ENCODE measurements at places on chromosomes 6 and 20.

GRCh38 chr20:32160341-32160740 is 47.2 kb downstream of the PLAGL2 start:
- DNase-seq = no peak

DNA sequence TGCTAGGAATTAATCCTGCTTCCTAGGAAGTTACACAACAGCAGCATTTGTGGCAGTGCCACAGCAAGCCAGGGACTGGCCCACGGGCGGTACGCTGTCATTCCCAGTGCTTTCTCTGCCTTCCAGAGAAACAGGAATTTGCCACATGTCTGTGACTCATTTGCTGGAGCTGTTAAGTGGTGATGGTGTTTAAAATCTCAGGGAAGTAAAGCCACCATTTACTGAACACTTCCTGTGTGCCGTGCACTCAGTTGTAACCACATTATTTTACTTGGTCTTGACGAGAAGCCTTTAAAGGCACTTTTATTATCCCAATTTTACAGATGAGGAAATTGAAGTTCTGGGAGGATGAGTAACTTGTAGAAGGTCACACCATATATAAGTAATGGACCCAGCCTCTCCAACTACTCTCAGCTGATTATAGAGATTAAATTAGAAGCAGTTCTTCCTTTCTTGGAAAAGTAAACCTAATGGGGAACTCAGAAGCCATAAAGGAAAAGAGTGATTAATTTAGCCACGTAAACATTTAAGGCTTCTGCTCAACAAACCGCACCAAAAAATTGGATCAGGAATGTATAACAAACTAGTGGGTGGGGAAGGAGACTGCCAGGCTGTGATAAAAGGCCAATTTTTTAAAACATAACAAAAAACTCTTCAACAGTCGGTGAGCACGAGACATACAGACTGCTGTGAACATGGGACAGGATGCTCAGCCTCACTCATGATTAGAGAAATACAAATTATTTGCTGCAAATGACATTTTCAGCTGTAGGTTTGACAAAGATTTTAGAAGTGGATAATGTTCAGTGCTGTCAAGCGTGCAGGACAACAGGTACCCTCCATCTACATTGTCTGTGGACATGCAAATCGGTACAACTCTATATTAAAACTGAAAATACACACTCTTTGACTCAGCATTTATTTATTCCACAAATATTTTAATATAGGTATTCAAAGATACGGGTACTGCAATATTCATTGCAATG is 311.2 kb downstream of the NRN1 start:
- peak; percentile 82 for DNase-seq

DNA sequence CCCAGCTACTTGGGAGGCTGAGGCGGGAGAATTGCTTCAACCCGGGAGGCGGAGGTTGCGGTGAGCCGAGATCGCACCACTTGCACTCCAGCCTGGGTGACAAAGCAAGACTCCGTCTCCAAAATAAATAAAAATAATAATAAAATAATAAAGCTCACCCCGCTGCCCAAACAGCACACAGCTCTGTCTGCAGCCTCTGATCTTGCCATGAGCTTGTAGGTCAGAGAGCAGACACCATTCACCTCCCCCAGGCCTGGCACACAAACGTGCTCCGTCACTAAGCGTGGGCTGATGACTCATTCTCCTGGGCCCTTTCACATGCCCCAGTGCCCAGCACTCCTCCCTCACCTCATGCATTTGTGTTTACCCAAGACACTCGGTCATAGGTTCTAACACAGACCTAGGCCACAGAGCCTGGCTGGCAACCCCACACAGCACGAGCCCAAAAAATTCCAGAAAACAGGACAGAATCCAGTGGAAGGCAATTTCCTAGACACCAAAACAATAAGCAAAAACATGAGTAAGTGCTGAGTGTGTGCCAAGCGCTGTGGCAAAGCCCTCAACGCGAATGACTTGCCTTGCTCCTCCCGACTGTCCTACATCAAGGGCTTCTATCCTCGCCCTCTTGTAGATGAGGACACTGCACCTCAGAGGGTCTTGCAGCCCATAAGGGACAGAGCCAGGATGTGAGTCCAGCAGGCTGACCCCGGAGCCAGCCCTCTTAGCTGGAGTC is 18.0 kb downstream of the ATP9A start:
- DNase-seq = peak; percentile 100

DNA sequence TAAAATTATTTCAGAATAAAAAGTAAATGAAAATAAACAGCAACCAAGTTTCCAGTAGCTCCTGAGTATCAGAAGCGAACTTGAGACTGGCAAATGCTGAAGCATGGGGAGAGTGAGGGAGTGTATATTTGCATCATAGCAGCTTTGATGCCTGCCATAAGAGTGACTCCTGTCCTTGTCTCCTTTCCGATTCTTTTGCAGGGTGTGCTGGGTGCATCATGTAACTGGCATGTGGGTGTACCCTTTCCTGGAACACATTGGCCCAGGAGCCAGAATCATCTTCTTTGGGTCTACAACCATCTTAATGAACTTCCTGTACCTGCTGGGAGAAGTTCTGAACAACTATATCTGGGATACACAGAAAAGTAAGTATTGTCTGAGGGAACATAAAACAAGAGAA is 117.4 kb downstream of the ADAT2 start:
- no peak for DNase-seq

GRCh38 chr6:168699631-168700295 is 258.8 kb downstream of the SMOC2 start:
- DNase-seq = no peak

GRCh38 chr6:137937834-137938233 is 70.8 kb downstream of the TNFAIP3 start:
- no peak for DNase-seq

DNA sequence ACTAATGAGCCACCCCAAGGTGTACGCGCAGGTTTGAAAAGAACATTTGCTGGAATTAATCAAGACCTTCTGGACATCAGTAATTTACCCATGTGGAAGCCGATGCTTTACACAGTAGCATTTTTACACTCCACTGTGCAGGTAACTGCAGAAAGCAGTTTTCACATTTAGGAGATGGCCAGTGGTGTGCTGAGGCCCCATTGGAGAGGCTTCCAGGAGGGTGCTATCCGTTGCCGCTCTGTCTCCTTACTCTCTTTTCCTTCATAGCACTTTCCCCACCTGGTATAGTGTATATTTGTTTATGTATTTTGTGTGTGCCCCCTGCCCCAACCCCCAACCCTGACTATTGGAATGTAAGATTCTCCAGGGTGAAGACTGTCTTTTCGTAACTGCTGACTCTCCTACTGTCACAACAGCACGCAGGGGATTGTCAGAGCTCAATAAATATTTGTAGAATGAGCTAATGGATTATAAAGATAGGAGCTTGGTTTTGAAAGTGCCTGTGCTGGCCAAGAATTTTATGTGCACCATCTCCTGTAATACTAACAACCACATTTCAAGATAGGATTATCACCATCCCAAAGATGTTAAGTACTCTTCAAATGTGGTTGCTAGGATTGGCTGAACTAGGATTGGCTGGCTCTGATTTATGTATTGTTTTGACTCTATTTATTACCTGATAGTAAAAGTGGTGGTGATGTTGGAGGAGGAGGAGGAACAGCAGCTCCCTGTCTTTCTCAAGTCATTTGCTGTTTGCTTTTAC is 74.0 kb upstream of the GLP1R start:
- no peak for DNase-seq

DNA sequence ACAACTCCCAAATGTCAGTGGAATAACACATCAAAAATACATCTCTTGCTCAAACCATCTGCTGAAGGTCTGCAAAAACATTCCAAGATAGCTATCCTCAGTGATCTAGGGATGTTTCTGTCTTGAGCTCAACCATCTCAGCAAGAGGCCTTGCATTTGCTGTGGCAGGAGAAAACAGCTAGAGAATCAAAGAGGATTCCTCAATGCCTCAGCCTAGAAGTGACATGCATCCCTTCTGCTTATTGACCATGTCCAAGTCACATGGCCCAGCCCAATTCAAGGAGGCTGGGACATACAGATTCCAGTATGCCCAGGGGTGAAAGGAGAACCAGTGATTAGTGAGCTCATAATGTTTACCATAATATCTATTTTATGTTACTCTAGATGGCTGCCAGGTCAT is 269.5 kb downstream of the PLCB1 start:
- DNase-seq = no peak

DNA sequence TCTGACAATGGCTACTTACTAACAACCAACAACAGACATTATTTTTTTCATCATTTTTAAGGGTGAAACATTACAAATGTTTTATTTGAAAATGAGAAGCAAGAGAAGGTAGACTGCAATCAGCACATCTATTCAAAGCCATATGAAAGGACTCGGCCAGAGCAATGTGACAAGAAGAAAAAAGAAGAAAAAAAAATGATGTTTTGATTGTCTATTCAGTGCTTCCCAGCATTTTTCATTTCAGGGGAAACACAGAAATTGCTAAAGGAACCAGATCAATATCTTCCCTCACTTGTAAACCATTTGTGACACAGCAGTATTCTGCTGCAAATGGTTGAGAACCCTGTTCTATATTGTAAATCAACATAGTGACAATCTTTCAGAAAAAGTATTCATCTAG is 270.7 kb downstream of the EYS start:
- DNase-seq = no peak

DNA sequence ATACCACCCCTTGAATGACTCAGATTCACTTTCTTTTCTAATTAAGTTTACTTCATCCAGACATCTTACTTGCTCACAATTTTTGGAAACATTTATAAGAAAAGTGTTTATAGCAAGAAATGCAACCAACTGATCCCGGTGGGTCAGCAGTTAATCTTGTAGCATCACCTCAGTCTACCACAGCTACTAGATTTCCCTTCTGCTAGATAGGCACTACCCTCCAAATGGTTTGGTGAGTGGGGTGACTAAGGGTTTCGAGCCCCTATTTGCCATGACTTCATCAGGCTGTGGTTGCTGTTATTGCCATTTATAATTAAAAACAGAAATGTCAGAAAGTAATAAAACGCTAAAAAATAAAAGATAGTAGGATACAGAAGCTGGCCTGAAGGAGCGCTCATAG is 930.1 kb upstream of the GJE1 start:
- DNase-seq = no peak
